ENCODE measurements at places on chromosomes 16 and 17.

- peak; percentile 89 for DNase-seq
These were observed 48.5 kb downstream of the ZNF18 start for GRCh38 chr17:11948789-11949188.

GRCh38 chr16:88810912-88811768 is 588 bp downstream of the APRT start:
- DNase-seq: peak; percentile 82

- DNase-seq: no peak
These were observed 74.6 kb upstream of the SEC14L1 start for GRCh38 chr17:77066165-77066564.

DNA sequence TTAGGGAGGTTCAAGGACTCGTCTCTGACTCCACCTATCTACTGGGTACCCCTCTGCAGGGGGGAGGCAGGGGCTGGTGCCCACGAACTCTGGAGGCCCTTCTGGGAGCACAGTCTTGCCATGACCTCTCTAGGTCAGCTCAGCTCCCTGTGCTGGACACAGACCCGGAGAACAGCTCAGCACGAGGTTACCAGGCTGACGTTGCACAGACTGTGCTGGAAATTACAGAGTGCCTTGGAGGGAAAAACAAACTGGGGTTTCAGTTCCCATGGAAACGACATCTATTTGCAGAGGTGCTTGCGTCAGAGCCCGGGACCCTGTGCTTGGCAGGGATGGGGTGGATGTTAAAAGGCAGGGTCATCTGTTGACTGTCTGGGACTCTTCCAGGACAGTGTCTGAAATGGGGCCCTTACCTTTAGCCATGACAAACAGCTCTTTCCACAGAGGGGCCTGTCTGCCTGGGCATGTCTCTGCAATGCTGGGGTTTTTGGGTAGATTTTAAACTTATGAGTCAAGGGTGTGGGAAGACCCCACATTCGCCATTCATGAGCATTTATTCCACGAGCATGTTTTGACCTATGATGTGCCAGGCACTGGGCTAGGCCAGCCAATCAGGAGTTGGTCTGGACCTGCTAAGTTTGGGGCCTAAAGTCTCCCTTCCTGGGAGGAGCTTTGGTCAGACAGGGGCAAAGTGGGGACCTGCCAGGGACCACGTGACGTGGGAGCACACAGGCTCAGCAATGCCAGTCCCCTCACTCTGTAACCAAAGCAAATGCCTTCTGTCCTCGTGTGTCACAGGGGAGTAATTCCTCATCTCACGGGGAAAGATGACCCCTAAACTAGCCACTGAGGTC is 22.5 kb downstream of the CCR7 start:
- DNase-seq: peak; percentile 90

- DNase-seq: no peak
These were observed 58.4 kb upstream of the MARCHF10 start for GRCh38 chr17:62866471-62866870.

- DNase-seq: no peak
These were observed 114.3 kb downstream of the NPIPB5 start for GRCh38 chr16:22624800-22625533.

All from fibroblast of lung (primary cell).